Globus pallidus (tissue), 1 donor: ENCODE measurements at places on chromosomes 7 and 10.

DNA sequence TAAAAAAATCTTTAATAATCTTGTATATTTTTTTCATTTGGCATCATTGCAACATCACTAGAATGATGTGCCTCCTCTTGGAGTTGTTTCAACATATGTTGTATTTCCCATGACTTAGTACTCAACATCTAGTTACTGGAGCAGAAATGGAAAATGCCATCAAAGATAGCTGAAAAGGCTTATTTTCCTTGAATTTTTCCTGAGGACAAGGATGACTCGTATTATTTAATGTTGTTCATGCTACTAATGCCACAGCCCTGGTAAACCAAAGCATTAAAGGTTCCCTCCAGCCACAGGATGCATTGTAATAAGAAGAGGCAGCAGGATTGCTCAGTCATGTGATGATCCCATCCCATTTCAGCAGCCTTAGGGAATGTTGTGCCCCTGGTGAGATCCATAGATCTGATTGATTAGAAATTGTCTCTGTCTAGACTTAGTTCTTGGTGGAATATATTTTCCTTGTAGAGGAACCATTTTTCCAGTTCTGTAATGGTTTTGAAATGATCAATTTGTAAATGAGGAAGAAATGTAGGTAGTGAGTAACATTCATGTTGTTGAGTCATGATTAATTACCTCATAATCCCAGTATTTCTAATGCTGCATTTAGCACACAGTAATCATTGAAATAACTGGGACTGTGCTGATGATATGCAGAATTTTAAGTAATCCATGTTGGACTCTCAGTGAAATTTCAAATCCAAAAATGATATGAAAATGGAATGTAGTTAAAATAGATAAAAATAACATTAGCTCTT, 91.3 kb upstream of the SMIM30 start:
- no peak for DNase-seq

GRCh38 chr7:16587790-16588189, 57.8 kb downstream of the ANKMY2 start:
- no peak for DNase-seq

- DNase-seq = no peak
Observed at GRCh38 chr7:158026636-158027265, 560.9 kb downstream of the PTPRN2 start.

GRCh38 chr7:99531354-99531765, 20.6 kb downstream of the FAM200A start:
- DNase-seq = no peak

DNA sequence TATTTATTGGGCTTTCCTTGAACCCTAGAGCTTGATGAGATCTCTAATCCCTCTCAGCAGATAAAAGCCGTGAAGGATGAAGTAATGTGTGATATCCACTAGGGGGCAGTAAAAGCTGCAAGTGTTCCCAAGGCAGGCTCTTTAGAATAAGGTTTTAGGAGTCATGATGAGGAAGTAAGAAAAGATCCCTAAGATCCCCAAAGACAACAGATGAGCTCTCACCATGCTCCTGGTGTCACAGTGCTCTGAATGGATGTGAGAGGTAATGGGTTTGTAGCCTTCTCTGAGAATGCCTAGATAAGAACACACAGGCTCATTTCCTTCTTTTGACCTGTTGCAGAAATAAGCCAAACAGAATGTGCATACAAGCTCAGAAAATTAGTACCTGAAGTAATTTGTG, 70.4 kb upstream of the ITPRID1 start:
- peak; percentile 55 for DNase-seq

GRCh38 chr7:10708447-10708846, 265.2 kb upstream of the PHF14 start:
- peak; percentile 14 for DNase-seq

DNA sequence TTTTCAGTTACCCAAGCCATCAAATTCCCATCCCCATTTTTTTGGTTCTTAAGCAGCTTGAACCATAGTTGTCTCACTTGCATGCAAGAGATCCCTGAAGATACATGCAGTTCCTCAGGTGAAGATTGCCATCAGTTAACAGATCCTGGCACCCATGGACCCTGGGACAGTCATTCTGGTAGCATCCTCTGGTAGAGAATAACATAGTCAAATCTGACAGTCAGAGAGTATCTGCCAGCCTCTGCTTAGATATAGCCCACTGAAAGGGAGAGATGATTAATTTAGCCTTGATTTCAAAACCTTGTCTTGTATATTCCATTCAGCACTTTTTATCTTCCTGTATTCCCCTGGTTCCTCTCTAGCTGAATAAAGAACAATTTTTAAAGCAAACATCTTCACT, 280.4 kb downstream of the KCNMA1 start:
- no peak for DNase-seq

DNA sequence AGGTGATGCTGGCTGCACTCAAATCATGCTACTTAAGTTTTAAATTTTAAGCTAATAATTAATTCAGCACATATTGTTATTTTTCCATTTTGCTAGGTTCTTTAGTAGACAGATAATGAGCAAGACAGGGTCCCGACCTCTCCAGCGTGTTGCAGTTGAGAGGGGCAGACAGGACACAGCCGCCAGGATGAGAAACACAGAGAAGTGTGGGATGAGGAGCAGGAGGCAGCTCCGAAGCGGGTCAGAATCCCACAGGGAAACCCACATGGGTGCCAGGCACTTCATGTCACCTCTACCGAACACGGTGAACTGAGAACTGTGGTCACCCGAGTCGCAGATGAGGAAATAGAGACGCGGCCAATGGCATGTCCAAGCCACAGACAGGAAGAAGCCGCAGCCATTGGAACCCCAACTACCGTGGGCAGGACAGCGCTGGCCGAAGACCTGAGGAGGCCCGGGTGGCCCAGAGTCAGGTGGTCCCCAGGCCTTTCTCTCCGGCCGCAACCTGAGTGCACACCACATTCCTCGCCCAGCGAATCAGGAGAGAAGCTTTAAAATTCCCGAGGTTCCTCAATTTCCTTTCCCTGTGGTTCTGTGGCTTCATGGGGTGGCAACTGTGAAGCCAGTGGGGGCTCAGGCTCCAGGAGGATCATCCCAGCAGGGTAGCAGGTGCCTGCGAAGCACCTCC, 213.0 kb downstream of the DNAJB6 start:
- DNase-seq = no peak

DNA sequence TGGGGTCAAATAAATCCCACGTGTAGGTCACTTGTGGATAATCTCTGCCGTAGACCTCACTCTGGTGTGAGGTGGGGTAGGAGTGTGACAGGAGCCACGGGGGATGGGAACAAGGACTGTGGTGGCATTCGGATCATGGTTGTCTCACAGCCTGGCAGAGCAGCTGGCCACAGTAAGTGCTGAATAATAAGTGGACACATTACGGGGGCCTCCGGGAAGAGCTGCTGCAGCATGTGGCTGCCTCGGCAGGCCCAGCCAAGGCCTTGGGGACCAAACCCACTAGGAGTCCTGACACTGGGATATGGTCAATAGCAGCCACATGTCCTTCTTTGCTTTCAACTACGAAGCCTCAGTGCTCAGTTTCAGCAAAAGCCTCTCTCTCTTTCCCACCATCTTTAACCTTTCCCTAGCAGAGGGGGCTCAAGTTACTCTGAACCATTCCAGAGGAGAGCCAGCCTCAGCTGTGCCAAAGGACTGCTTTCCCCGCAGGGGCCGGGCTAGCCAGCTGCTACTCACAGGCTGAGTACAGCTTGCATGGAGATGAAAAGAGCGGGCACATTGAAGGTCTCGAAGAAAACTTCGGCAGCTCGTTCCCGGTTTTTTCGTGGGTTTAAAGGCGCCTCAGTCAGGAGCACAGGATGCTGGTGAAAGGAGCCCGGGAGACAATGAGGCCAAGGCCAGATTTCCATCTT, 17.3 kb downstream of the ACTR1A start:
- DNase-seq = no peak

DNA sequence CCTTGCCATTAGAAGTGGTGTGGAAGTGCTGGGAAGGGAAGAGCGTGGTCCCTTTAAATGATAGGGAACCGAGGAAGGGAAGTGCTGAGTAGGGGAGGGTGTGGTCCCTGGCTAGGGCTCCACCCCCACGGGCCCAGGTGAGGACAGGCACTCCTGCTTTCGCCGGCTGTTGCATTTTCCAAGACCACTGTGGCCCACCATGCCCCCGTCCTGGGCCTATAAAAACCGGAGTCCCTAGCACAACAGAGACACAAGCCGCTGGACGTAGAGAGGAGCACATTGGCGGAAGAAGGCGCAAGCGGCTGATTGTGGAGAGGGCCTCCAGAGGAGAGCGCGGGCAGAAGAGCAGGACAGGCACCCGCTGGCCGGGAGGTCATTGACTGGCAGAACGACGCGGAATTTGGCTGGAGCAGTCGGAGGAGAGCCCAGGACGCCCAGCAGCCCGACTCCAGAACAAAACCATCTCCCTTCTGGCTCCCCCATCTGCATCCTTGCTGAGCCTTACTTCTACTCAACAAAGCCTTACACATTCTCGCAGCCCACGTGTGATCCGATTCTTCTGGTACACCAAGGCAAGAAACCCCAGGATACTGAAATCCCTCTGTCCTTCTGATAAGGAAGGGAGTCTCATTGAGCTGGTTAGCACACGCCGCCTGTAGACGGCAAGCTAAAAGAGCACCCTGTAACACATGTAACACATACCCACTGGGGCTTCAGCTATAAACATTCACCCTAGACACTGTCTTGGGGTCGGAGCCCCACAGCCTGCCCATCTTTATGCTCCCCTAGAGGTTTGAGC, 146.2 kb upstream of the LYZL1 start:
- DNase-seq = no peak

GRCh38 chr10:112969542-112969941, 19.5 kb downstream of the TCF7L2 start:
- no peak for DNase-seq

- no peak for DNase-seq
Observed at GRCh38 chr10:18142151-18142550, 1.9 kb downstream of the CACNB2 start.

- DNase-seq = no peak
Observed at GRCh38 chr7:123433665-123434064, 100.7 kb downstream of the IQUB start.

GRCh38 chr7:1948301-1948796, 278.3 kb downstream of the ELFN1 start:
- no peak for DNase-seq

- DNase-seq = no peak
Observed at GRCh38 chr7:16616542-16616941, 29.0 kb downstream of the ANKMY2 start.

GRCh38 chr10:112536663-112537062, 89.6 kb downstream of the VTI1A start:
- no peak for DNase-seq

GRCh38 chr10:61931620-61932332, 30.3 kb downstream of the ARID5B start:
- no peak for DNase-seq

DNA sequence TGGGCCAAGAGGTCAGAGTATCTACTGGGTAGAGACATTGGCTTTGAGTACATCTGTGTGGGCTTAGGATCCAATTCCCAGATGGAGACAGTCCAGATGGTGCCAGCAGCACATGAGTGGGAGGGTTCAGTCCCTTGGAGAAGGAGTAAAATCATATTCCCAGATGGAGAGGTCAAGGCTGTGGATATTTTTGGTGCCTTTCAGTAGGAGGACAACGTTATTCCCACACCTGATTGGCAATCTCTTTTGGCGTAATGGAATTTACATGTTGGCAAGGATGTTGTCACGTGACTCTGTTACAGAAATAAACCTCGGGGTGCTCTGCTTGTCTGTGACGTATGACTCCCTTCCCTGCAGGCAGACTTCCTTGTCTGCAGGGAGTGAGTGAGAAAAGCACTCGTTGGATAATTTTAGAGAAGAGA, 27.6 kb downstream of the NPS start:
- DNase-seq = peak; percentile 45

DNA sequence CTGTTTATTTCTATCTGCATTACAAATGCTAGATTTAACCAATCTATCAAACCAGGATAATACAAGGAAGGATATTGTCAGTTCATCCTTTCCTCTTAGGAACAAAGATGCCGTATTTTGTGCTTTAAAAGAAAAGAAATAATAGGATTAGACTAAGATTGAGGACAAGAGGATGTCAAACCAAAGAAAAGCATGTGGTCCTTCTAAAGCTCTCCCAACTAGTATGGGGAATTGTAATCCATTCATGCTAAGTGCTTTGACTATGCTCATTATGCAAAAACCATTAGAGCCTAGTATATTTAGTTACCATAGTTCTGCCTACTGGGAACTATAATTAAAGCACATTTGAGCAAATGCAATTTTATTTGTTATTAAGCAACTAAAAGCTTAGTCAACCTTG, 280.2 kb downstream of the GRM8 start:
- DNase-seq = no peak

GRCh38 chr7:108248418-108248817, 118.3 kb upstream of the LAMB4 start:
- no peak for DNase-seq

DNA sequence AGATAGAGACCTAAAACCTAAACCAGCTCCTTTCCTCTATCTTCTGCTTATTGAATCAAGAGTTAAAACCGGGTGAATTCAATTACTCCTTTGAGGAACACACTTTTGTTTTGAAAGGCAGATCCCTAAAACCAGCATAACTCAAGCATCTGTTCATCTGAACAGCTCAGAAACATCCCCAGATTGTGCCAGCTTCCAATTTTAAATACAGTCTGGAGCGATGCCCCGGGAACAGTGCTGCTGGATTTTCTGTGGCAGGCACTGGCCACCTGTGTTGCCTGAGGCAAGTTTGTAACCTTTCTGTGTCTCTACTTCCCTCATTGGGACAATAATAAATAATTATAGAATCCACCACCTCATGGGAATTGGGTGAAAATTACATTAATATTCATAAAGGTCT, 281.4 kb upstream of the NFE2L3 start:
- no peak for DNase-seq

DNA sequence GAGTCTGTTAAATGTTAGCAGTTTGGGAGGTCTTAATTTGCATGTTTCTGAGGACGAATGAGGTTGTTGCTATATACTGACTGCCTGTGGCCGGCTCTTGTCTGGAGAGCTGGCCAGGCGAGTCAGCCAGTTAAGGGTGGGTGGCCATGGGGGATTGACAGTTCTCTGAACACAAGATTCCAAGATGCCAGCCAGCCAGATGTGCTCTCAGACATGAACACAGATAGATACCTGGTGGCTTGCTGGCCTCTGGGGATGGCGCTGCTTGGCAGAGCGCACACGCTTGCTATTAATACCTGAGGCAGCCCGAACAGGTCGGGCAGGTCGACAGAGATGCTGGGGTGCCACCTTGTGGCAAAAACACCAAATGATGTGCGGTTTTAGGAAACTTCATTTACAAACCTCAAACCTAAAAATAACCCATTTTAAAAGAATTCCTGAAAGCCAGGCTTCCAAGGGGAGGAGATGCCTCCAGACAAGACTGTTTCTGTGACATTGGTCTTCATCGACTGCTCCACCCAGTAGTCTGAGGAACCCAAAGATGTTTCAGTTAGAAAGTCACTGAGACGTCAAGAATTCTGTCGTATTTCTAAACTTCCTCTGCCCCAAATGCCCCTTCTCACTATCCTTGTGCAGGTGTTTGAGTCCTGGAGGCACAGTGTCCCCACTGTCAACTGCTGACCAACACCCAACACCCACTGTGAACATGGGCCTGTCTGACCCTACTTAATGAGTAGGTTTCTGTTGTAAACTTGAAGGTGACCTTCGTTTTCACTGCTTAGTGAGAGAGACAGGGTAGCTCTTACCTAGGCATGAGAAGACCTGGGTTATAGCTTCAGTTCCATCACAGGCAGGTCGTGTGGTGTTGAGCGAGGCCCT, 123.4 kb downstream of the NT5C2 start:
- no peak for DNase-seq
